Ascending aorta (tissue), 2 donors: ENCODE measurements at places on chromosomes 7 and 10. TPM values are rescaled to one million over a fixed set of nuclear protein-coding genes. Genes with fewer than 3 reads are reported as not detected.

- DNase-seq, result no peak
Measured at GRCh38 chr7:82444220-82444909, 788 bp upstream of the CACNA2D1 start.

GRCh38 chr10:69344591-69345252, 66.4 kb downstream of the HK1 start:
- no peak for DNase-seq

GRCh38 chr7:36600869-36601530, 123.3 kb downstream of the AOAH start:
- DNase-seq, result no peak

Gene GTF2I
- total RNA-seq, result 112 TPM

- no peak for DNase-seq
Measured at GRCh38 chr10:288316-289200, 153.3 kb downstream of the ZMYND11 start.

Gene PAPOLB
- total RNA-seq, result not detected

- DNase-seq, result no peak
Measured at GRCh38 chr10:101485207-101485606, 102.8 kb downstream of the POLL start.

Gene CAMK2G
- 60.3 TPM for total RNA-seq

Gene TMEM236
- total RNA-seq, result not detected

DNA sequence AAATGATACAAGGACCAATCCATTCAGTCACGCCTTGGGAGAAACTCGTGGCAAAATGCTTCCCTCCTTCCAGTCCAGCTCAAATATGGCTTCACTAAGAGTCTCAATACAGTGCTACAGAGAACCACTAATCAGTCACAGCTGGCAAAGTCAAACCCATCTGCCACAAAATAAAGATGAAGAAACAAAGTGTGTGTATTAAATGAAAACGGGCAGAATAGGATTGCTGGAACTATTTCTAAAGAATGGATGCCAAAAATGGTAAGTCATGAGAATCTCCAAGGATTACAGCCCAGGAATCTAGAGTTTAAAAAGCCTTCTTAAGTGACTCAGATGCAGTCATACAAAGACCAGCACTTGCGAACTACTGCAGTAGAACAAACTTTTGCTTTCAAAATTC, 61.9 kb downstream of the CACUL1 start:
- DNase-seq, result no peak

Gene ASB15
- not detected for total RNA-seq

DNA sequence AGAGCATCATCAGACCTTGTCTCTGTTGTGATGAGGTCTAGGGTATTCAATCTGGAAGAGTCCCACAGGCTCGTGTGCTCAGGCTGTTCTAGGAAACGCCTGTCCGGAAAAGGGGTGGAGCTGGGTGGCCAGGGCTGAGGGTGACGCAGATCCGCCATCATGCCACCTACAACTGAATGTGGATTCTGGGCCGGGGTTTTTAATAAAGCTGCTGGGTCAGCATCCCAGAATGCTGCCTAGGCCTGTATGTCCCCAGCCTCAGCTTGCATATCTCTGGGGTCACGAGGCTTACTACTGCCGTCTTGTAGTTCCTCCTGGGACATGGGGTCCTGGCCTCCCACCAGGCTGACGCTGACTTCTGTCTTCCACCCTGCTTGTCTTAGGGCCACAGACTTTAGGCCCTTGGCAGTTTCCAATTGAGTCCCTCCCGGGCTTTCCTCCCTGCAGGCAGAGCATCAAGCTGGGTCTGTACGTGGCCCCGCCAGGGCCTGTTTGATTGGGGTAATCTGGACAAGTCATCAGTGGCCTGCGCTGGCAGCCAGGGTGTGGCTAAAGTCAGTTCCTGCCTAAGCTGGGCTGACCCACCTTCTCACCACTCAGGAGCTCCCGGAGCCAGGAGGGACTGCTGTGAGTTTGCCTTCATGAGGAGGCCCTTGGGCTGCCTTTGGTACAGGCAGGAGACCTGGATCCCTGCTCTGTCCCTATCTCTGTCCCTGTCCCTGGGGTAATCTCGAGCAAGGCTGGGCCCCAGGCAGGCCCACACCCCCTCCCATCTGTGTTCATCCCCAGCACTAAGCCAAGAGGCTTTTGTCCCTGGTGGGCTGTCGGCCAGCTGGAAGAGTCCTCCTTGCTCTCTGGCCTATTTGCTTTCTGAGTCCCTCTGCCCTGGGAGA, 79.9 kb downstream of the ZMIZ1 start:
- DNase-seq, result peak; percentile 78

Gene GNGT1
- not detected for total RNA-seq

GRCh38 chr7:107967420-107967819, 35.5 kb downstream of the LAMB1 start:
- no peak for DNase-seq

Gene ADCY1
- 3.6 TPM for total RNA-seq

Gene CTTNBP2
- total RNA-seq, result 3.0 TPM
